Lung (tissue), 17 donors: ENCODE measurements at places on chromosomes 7 and 10.
A peak's percentile ranks its signal among the peaks of the same experiment; 100 is the strongest.

DNA sequence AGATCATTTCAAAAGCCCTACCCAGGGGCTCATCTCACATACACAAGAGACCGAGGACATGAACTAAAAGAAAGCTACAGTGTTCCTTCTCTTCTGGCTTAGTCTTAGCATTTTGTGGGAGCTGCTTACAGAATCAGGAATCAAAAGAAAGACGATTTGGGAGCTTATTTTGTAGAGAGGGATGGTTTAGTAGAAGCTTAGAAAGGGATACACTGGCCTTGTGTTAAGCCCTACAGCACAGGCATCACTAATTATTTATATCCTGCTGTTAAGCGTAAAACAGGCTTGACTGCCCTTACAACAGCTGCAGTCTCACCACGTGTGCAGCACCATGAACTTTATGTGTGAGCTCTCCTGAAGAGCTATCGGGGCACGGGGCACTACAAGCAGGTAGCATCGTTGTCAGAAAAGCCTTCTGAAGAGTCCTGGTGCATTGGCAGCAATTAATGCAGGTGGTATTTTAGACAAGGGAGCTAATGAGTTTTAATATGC is 798.3 kb downstream of the NXPH1 start:
- peak; percentile 9 for DNase-seq

- DNase-seq, result no peak
Measured at GRCh38 chr10:93615576-93616235, 3.4 kb downstream of the PDE6C start.

DNA sequence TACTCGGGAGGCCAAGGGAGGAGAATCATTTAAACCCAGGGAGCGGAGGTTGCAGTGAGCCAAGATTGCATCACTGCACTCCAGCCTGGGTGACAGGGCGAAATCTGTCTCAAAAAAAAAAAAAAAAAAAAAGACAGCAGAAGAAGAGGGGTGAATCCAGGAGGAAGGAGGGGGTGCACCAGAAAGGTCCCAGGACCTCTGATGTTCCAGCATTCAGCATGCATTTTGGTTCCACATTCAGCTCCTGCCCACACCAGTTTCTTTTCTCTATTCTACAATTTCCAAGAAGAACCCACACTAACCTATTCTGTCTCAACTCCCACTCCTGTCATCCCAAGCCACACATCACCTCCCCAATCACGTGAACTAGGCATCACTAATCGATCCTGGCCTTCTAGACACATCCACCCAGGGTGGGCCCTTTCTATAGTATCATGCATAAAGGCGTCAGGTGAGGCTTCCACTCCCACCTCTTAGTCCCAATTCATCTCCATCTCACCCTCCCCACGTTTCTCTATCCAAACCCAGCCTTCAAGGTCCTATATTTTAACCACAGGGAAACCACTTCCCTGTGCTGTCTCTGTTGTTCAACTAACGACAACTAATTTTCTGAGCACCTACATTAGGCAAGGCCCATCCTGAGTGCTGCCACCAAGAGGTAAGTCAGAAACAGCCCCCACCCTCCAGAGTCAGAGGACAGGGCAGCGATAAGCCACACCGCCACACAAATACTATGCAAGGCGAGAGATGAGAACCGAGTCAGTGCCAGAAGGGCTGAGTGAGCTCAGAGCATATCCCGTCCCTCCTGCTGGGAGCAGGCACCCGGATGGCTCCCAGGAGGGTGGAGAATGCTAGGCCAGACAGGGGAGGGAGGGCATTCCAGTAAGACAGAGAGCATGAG is 2.2 kb downstream of the ANXA11 start:
- DNase-seq, result peak; percentile 55

- DNase-seq, result peak; percentile 56
Measured at GRCh38 chr7:35035511-35035961, 1.7 kb downstream of the DPY19L1 start.

GRCh38 chr10:98074315-98074911 is 44.0 kb upstream of the CRTAC1 start:
- DNase-seq, result no peak

- no peak for DNase-seq
Measured at GRCh38 chr7:25598765-25599164, 370.5 kb upstream of the NPVF start.

DNA sequence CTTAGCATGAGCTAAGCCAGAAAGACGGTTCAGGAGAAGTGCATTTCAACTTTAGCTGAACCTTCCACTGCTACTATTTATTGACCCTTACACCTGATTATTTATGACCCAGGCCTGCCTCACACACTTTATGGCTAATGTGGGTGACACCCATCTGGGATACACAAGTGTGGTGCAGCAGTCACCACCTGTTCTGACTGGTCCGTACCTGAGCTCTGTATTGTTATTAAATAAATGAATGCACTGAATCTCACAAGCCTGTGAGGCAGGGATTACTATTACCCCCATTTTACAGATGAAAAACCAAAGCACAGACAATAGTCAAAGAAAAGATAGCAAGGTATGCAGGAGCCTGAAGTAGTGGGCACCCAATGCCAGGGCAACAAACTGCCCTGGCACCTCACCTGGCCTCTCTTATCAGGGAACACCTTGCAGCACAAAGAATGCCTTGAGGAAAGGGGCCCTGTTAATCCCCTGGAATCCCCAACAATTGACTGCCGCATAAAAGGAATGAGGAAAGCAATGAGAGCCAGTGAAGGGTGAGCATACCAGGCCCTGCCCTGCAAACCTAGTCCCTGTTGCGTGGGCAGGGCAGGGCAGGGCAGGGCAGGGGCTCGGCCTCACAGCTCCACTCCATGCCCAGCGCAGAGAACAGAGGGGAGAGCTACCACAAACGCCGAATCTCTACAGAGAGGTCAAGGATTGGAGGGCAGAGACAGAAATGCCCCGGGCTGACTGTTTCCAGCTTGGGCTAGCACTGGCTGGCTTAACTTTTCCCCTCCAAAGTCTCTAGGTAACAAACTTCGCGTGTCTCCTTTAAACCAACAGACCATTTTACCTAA is 1.3 kb downstream of the ANXA11 start:
- peak; percentile 56 for DNase-seq

DNA sequence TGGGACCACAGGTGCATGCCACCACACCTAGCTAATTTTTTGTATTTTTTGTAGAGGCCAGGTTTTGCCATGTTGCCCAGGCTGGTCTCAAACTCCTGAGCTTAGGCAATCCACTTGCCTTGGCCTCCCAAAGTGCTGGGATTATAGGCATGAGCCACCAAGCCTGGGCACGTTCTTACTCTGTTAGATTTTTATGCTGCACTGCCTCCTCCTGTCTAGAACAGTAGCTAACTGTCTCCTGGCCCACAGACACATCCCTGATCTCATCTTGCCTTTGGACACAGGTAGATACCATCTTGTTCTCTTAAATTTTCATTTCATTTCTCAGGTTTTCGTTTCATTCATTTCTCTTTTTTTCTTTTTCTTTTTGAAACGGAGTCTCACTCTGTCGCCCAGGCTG is 41.1 kb downstream of the BLVRA start:
- no peak for DNase-seq

DNA sequence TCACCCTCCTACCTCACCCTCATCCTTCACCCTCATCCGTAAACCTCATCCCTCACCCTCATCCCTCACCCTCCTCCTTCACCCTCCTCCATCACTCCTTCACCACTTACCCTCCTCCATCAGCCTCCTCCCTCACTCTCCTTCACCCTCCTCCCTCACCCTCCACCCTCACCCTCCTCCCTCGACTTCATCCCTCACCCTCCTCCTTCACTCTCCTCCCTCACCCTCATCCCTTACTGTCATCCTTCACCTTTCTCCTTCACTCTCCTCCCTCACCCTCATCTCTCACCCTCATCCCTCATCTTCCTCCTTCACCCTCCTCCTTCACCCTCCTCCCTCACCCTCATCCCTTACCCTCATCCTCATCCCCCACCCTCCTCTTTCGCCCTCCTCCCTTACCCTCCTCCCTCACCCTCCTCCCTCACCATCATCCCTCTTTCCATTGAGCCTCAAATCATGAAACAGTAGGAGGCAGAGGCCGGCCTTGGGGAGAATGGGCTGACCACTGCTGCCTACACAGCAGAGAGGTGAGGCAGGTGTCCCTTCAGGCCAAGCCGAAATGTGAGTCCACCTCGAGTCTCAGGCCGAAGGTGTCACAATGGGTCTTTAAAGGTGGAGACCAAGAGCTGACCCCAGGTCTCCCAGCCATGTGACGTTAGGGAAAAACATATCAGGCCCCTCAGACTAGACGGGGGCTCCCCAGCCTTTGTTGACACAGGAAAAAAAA is 53.0 kb downstream of the PDGFA start:
- DNase-seq, result no peak

- DNase-seq, result no peak
Measured at GRCh38 chr10:22693371-22693784, 21.0 kb downstream of the PIP4K2A start.

DNA sequence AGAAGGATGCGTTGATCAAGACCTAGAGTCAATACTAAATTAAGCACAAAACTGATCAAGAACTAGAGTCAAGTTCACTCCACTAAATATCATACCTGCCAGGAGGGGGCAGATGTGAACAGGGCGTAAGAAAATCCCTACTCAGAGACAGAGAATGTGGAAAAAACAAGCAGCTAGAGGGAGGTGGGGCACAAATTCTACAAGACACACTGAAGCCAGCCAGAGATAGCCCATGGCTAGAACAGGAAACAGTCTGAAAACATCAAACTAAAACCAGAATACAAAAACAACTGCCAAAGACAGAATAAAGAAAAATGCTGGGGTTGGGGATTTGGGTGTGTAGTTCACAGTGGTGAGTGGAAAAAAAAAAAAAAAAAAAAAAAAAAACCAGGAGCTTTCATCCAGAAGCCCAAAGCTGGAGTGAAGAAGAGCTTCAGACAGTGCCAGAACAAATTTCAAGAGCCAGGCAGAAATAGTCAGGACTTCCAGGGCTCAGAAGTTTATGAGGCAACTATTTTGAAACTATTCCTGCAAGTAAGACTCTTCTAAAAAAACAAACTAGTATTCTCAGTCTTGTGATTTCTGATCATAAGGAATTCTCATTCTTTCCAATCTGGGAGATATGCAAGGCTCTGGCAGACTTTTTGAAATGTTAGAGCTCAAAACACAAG is 118.3 kb downstream of the CCDC71L start:
- DNase-seq, result peak; percentile 44

- no peak for DNase-seq
Measured at GRCh38 chr10:46266306-46266985, 20.4 kb upstream of the ANTXRL start.

- DNase-seq, result no peak
Measured at GRCh38 chr7:157442456-157442855, 105.7 kb downstream of the DNAJB6 start.

DNA sequence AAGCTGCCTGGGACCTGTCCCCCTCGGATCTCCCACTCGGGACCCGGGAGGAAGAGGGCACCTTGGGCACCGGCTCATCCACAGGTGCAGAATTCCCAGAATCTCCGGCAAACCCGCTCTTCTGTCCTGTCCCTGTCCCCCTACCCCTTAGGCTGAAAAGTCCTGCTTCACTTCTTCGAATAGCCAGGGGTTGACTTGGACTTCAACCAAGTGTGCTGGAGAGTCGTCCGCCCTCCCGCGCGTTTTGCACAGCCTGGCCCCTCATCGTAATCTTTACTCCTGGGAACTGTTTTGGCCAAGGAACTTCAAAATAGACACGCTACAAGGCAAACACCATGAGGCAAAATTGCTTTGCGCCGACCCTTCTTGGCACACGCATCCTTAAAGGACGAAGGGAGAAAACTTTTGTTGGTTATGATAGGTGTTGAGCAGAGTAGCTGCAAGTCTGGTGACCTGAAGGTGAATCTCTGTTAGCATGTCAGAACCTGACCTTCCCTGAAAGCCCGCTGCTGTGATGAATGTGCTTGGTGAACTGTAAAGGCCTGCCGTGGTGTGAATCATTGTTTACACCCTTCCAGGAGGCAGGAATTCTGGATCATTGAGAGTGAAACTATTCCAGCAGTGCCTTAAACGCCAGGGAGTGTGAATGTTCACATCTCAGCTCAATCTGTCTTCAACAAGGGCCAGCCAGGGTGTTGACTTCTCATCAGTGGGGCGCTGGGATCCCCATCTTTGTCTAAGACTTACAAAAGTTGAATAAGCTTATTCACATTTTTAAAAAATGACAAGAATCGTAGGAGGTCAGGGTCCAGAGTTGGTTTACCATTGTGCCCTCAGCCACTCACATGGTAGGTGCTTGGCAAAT is 589 bp upstream of the RAPGEF5 start:
- DNase-seq, result no peak

- no peak for DNase-seq
Measured at GRCh38 chr10:113297226-113297625, 255.6 kb upstream of the HABP2 start.

- no peak for DNase-seq
Measured at GRCh38 chr7:152336754-152337368, 98.9 kb downstream of the KMT2C start.
